ENCODE measurements at places on chromosomes 4 and X.
A peak's percentile ranks its signal among the peaks of the same experiment; 100 is the strongest.

DNA sequence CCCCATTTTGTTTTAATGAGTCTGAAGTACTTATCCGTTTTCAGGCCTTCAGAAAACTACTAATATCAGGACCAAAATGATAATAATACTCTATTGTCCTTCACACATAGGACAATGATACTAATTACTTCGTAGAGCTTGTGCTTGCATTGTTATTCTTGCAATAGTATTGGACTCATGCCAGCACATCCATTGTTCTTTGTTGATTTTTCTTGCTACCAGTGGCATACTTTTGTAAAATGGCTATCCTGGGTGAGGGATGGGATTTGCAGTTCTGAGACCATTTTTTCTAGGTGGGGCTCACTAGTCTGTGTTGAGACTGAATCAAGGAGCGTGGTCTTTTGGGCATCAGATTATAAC, 195.3 kb downstream of the MAML3 start:
- DNase-seq, result no peak

DNA sequence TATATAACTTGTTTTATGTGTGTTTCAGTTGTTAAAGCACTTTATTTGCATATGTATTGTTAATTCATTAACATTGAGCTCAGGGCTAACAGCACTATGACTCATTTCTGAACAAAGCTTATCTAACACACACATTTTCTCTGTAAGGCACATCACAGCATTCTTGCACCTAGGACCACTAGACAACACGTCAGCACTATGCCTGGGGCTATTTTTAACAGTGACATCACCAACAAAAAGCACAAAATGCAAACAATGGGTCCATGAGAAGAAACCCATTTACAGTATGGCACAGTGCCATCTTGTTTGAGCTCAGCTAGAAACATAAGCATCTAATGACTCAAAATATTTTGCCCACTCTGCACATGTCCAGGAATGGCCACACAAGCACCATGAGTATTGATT, 124.4 kb downstream of the RELL1 start:
- no peak for DNase-seq

GRCh38 chr4:76429636-76430035, 5.4 kb upstream of the SHROOM3 start:
- no peak for DNase-seq

- no peak for DNase-seq
Observed at GRCh38 chr4:107866726-107867125, 42.0 kb downstream of the SGMS2 start.

DNA sequence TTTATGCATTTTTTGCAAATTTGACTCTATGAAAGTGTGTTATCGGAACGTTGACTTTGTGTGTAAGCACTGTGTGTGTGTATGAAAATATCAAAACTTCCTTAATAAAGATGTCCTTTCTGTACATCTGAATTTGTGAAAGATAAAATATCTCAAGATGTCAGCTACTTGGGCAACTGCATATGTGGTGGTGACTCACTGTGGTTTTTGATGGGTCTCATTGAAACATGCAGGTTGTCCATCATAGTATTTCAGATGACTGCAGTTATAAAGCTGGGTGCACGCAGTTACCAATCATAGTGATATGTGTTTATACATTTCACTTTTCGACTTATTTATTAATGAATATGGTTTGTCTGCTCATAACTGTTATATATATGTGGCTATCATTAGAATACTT, 19.7 kb upstream of the BBS12 start:
- no peak for DNase-seq

GRCh38 chrX:11557120-11557519, 108.6 kb downstream of the ARHGAP6 start:
- DNase-seq, result peak; percentile 26

DNA sequence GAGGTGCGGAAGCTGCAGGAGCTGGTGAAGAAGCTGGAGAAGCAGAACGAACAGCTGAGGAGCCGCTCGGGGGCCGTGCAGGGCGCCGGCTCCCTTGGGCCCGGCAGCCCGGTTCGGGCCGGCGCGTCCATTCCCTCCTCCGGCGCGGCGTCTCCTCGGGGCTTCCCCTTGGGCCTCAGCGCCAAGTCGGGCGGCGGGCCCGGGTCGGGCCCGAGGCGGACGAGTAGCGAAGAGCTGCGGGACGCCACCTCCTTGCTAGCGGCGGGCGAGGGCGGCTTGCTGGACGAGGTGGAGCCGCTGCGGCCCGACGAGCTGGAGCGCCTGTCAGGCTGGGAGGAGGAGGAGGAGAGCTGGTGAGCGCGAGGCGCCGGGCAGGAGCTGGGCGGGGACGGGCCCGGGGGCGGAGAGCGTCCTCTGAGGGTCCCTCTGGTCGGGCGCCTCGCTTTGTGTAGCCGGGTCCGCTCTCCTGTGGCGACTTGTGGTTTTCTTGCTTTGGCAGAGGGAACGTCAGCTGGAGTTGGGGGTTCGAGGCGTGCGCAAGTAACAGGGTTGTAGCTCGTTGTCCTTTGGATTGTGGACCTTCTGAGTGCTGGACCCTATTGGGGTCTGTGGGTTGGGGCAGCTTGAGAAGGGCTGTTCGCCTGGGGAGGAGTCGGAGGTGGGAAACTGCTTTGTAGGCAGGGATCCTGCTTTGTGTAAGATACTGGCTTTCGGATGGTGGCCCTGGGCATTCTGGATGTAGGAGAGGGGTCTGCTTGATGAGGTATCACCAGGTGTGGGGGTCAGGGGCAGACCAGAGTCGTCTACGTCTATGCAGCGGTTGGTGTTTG, 662 bp downstream of the SLAIN2 start:
- DNase-seq, result no peak

GRCh38 chrX:141811438-141811837, 26.7 kb upstream of the MAGEC3 start:
- DNase-seq, result no peak

DNA sequence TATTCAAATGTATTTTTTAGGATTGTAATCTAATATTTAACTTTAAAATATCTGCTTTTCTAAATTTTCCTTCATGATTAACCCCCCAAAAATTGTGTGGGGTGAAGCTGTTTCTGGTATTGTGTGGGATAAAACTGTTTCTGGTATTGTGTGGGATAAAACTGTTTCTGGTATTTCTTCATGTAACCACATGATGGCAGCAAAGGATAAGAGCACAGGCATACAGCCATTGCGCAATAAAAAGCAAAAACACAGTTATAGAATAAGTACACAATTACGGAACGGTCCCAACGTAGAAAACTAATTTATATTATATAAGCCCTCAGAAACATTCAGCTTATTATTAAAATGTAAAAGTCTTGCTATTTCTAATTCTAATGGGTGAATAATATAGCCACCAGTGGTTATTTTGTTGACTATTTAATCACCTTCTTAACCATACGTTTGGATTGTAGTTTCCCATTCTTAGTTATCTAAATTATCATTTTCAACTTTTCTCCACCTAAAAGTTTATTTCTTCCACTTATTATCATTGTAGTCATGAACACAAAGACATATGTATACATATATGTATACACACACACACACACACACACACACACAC, 333.9 kb upstream of the FSTL5 start:
- peak; percentile 20 for DNase-seq

DNA sequence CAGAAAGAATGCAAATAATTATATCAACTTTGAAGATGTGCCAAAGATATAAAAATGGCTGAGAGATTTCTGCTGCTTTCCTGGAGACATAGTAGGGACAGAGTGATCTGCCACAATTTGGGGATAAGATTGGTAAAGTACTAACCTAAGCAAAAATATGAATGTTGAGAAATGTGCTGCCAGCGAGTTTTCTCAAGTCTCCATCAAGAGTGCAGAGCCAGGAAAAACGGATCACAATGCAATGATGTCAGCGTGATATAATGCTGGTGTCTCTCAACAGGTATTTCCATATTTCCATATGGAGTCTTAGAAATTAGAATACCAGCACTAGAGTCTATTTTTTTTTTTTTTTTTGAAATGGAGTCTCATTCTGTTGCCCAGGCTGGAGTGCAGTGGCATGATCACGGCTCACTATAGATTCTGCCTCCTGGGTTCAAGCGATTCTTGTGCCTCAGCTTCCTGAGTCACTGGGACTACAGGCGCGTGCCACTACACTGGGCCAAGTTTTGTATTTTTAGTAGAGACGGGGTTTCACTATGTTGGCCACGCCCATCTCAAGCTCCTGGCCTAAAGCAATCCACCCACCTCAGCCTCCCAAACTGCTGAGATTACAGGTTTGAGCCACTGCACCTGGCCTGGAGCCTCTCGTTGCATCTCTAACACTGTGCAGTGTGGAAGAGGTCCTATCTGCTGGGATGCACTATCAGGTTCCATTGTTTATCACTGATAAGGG, 893.5 kb downstream of the TRIML1 start:
- DNase-seq, result no peak

GRCh38 chr4:158996669-158997074, 106.2 kb upstream of the RAPGEF2 start:
- peak; percentile 94 for DNase-seq

- DNase-seq, result peak; percentile 21
Observed at GRCh38 chr4:107930821-107931774, at the start of gene CYP2U1. TSS of gene CYP2U1 (plus strand) at chr4:107931549. CDS start at chr4:107931644, 95 bp downstream.

DNA sequence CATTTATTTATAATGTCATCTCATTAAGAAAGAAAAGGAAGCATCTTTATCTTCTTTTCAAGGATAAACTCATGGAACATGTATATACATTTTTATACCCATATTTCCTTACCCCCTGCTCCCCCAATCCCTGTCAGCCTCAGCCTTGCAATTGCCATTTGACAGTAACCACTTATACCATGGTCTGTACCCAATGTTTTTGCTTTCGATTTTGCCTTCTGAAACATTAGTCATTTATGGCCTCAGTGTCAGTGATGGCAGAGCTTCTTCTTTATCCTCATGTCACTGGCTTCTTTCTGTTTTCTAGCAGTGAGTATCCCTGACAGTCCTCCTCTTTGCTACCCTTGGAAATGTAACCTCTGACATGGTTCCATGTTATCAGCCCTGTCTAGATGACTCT, 228.4 kb downstream of the SPRY1 start:
- DNase-seq, result no peak

GRCh38 chrX:106692425-106693065, 34.0 kb upstream of the RNF128 start:
- no peak for DNase-seq
